ENCODE measurements at places on chromosomes 4 and X. TPM values are rescaled to one million over a fixed set of nuclear protein-coding genes. Genes with fewer than 3 reads are reported as not detected.

The SLC6A14 gene
- not detected for total RNA-seq

The NXF2 gene
- not detected for total RNA-seq

The SERPINA7 gene
- not detected for total RNA-seq

The MFAP3L gene
- 2.6 TPM for total RNA-seq

The RAI2 gene
- total RNA-seq: 0.66 TPM
